ENCODE measurements at places on chromosomes 16 and 17.
A peak's percentile ranks its signal among the peaks of the same experiment; 100 is the strongest.

DNA sequence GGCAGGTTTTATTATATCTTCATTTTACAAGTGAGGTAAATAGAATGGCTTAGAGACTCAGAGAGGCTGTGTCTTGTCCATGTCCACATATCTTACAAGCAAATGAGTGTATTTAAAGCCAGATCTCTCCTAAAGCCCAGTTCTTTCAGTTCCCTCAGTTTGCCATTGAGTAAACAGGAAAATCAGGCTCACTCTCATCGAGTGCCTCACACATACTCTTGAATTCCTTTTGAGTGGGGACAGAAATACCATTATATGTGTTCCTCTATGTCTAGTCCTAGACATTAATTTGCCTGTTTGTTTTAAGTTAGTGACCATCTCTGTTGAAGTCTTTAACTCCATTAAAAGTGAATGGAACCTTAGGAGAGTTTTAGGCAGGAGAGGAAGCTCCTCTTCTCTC, 40.1 kb downstream of the BPTF start:
- peak; percentile 23 for DNase-seq

GRCh38 chr16:7137560-7138330, 194.9 kb upstream of the RBFOX1 start:
- DNase-seq = peak; percentile 7

DNA sequence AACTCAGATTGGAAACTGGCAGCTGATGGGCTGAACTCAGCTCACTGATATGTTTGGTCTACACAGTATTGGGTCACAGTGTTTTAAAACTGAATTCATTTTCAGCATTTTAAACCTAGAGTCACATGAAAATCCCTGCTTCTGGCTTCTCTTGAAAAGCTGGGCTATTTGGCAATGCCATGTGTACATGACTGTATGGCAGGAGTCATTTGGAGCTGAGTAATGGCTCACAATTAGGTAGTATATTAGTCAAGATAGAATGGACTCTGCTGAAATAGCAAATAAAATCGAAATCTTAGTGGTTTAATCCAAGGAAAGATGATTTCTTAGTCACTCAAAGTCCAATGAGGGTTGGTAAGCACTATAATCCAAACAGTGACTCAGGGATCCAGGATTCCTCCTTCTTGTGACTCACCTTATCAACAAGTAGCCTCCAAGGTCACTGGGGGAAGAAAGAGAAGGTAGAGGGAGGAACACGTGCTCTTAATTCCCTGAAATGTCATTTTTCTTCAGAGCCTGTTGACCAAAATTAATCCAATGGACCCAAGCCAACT, 13.9 kb upstream of the PMP22 start:
- peak; percentile 96 for DNase-seq

- no peak for DNase-seq
Measured at GRCh38 chr16:85838381-85838780, 38.9 kb downstream of the COX4I1 start.

DNA sequence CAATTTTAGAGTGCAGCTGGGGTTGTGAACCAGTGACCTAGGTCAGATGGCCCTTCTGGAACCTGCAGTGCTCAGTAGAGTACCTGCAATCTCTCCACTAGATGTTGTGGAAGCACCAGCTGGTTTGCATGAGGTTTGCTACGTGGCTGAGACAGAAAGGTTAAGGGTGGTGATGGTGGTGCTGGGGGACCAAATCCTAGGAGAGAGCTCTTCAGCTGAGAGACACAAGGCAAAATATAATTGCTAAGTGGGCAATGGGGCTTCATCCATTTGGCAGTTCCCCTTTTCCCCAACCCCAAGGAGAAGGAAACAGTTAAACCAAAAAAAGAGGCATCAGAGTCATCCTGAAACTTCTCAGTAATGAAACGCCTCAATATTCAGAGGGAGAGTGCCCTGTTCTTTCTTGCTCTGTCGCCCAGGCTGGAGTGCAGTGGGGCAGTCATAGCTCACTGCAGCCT, 13.9 kb downstream of the ITPRIPL2 start:
- no peak for DNase-seq

GRCh38 chr17:610276-610675, 104.4 kb downstream of the VPS53 start:
- DNase-seq = peak; percentile 30

- no peak for DNase-seq
Measured at GRCh38 chr17:4834681-4835020, 1.5 kb downstream of the MINK1 start.

GRCh38 chr17:38325221-38325851, 18.4 kb downstream of the GPR179 start:
- peak; percentile 9 for DNase-seq

GRCh38 chr17:2755891-2756724, 6.7 kb upstream of the CCDC92B start:
- peak; percentile 16 for DNase-seq

GRCh38 chr17:28343491-28343932, 8.0 kb downstream of the TNFAIP1 start:
- no peak for DNase-seq

- peak; percentile 7 for DNase-seq
Measured at GRCh38 chr17:20852239-20852989, 190.4 kb downstream of the USP22 start.

DNA sequence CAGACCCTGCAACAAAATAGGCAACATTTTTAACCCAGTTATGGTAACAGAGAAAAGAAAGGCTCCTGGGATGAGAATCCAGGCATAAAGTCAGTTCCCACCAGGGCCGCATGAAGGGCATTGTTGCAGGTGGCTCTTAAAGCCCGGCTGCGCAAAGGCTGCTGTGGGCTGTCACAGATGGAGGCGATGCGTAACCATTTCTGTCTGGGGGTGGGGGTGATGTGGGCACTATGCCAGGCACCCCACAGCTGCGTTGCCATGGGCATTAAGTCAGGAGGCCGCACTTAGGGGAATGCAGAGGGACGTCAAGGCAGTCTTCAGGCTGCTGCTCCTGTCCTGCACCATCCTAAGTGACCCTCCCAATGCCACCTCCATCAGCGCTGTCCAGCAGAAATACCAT, 228.4 kb downstream of the CPPED1 start:
- no peak for DNase-seq

GRCh38 chr17:78322327-78322857, 37.5 kb downstream of the SOCS3 start:
- no peak for DNase-seq

DNA sequence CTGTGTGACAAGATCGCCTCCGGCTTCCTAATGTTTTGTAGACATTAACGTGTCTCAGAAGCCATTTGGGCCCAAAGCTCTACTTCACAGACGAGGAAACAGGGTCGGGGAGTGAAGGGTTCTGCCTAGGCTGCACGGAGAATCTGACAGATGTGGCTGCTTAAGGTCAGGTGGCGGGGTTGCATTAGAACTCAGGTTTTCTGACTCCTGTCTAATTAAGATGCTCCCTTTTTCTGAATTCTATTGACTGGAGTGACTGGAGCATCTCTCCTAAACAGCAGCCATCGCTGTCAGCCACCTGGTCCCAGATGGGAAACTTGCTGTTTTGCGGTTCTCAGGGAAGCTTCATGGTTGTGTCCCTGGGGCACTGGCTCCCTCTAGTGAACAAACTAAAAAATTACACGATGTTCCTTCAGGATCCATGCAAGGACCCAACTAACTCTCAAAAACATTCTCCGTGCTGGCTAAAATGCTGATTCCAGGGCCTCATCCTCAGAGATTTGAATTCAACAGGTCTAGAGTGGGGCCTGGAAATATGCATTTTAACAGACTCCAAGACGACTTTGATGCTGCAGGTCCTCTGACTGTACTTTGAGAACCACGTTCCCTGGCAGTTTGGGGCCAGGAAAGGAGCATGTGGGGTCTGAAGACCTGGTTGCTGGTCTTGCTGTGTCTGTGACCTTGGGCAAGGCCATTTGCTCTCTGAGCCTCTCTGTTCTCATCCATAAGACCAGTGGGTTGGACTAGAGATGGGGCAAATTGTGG, 117.4 kb downstream of the IRF8 start:
- peak; percentile 63 for DNase-seq

GRCh38 chr17:43543771-43544575, 2.2 kb downstream of the ETV4 start:
- no peak for DNase-seq

GRCh38 chr17:18229771-18230170, 4.3 kb downstream of the LLGL1 start:
- DNase-seq = no peak

DNA sequence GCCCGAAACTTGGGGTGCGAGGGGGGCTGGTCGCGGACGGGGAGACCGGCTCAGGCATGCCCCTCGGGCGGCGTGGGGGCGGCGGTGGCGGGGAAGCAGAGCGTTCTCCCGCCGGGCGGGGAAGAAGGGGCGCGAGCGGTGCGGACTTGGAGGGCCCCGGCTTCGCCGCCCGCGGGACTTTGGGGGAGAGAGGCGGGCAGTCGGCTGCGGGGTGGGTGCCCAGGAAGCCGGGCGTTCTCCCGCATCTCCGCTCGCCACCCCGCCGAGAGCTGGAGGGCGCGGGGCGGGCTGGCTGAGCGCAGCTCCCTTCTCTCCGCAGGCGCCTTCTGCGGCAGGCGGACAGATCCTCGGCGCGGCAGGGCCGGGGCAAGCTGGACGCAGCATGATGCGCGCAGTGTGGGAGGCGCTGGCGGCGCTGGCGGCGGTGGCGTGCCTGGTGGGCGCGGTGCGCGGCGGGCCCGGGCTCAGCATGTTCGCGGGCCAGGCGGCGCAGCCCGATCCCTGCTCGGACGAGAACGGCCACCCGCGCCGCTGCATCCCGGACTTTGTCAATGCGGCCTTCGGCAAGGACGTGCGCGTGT, 772 bp downstream of the NTN1 start:
- DNase-seq = peak; percentile 39

DNA sequence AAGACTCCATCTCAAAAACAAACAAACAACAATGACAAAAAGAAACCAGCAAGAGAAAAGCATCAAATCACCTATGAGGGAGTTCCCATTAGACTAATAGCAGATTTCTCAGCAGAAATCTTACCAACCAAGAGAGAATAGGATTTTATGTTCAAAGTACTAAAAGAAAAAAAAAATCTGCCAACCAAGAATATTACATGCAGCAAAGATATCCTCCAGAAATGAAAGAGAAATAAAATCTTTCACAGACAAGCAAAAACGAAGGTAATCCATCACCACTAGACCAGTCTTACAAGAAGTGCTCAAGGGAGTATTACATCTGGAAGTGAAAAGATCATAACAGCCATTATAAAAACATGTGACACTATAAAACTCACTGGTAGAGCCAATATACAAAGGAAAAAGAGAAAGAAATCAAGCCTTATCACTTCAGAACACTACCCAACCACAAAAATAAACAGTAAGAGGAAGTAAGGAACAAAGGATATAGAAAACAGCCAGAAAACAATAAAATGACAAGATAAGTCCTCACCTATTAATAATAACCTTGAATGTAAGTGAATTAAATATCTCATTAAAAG, 66.3 kb downstream of the STX8 start:
- no peak for DNase-seq

DNA sequence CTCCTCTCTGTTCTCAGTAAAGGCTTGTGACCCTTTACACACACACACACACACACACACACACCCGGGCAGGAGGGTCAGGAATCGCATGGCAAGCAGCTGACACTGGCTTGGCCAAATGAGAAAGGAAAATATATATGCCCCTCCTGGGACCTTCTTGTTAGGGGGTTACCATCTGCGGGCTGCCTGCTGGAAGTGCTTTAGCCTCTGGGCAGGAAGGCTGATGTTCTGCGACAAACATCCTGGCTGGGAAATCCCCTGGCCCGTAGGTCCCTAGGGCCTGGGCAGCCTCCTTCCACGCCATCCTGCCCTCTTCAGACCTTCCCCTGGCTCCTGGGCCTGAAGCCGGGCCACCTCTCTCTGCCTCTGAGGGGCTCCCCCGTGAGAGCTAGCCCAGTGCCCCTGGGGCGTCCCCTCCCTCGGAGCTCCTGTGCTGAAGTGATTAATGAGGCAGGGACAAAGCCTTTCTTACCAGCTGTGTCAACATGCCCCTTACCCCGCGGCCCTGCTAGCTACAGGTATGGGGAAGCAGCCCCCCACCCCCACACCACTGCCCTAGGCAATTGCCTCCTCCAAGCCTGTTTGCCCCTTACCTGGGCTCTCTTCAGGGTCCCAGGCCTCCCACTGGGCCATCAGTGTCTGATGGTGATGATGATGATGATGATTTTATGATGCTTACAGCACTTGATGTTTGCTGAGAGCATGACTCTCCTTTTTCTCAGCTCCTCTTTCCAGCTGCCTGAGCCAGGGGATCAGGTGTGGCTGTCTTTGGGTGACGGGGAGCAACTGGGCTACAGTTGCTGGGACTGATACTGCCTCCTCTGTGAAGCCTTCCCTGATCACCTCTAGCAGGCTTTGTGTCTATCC, 32.8 kb upstream of the ETV4 start:
- peak; percentile 39 for DNase-seq

DNA sequence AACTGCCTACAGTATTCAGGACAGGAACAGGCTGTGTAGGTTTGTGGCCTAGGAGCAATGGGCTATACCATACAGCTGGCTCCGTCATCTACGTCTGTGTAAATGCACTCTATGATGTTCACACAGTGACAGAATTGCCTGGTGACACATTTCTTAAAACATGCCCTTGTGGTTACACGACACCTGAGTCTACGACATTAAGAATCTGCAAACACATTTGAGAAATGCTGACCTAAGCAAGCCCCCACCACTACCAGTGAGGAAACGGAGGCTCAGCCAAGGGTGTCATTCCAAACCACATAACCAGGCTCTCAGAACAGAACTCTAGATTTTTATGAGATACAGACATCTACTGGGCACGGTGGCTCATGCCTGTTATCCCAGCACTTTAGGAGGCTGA, 23.5 kb downstream of the USP36 start:
- no peak for DNase-seq

- no peak for DNase-seq
Measured at GRCh38 chr17:20997711-20998570, 44.9 kb downstream of the USP22 start.

GRCh38 chr17:61517843-61518606, 65.8 kb downstream of the TBX4 start:
- no peak for DNase-seq

- DNase-seq = peak; percentile 36
Measured at GRCh38 chr17:978103-979093, 1.2 kb downstream of the NXN start.

GRCh38 chr17:31888124-31888523, 13.4 kb downstream of the UTP6 start:
- DNase-seq = no peak

GRCh38 chr16:83231729-83232128, 576.0 kb upstream of the HSBP1 start:
- peak; percentile 29 for DNase-seq

Measured in iris pigment epithelial cell (primary cell).